NT2/D1 (cell line): ENCODE measurements at places on chromosomes 1 and 21.

- DNase-seq, result no peak
These were observed 13.7 kb upstream of the IGFN1 start for GRCh38 chr1:201176940-201177339.

- DNase-seq, result no peak
These were observed 52.6 kb upstream of the JUN start for GRCh38 chr1:58836408-58836807.

DNA sequence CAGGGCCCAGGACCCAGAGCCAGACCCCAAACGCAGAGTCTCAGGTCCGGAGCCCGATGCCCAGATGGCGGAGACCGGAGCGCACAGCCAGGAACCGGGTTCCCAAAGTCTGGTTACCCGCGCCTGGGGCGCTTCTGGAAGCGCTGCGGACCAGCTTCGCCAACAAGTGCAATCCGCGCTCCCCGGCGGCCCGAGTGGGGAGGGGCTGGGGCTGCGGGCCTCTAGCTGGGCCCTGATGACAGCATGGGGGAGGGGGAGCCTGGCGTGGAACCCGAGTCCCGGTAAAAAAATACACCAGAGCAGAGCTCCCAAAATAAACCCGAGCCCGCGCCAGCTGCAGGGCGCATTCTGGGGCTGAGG, 494 bp downstream of the NT5C1A start:
- DNase-seq, result no peak

DNA sequence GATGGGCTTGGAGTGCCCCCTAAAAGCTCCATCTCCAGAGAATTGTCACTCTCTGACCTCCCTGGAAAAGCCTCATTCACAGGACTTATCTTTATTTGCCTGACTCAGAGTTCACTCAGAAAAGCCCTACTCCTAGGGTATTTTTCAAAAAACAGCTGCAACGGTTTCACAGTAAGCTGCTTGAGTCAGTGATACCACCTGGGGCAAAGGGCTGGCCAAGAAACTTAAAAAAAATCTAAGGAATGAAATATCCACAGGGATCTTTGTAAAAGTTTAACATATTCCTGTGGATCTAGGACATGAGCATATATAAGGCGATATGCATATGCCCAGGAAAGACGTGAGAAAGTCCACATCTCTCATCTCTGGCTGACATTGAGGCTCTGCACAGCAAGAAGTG, 33.8 kb upstream of the TSPAN2 start:
- DNase-seq, result no peak

- DNase-seq, result no peak
These were observed 52.2 kb downstream of the RERE start for GRCh38 chr1:8765198-8765597.

DNA sequence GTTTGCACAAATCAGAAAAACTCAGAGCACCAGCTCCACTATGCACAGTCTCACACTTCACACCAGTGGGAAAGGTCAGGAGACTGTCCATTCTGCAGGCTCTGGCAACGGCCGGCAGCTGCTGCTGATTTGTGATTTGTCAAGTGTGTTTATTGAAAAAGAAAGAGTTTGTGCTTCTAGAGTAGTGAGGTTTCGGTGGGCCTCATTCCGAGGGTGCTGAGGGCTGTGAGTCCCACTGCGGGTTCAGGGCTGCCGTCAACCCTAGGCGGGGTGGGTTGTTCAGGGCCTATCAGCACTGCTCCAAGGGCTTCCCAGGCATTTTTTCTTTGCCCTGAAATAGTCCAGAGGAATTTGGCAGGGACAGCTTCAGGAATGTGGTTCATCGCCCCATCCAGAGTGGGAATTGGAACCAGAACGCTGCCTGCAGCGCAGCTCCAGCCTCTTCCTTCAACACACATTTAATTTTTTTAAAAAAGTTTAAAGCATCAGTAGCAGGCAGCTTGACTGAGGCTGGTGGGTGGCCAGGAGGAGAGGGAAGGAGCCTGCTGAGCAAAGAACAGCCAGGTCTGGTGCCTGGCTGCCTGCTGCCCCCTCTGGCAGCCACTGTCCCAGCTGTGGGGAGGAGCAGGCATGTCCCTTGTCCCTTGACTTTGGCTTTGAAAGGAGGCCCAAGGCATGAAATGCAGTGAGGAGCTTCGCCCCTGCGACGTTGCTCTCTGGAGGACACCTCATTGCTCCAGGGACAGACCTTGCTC, 19.7 kb downstream of the STUM start:
- no peak for DNase-seq

DNA sequence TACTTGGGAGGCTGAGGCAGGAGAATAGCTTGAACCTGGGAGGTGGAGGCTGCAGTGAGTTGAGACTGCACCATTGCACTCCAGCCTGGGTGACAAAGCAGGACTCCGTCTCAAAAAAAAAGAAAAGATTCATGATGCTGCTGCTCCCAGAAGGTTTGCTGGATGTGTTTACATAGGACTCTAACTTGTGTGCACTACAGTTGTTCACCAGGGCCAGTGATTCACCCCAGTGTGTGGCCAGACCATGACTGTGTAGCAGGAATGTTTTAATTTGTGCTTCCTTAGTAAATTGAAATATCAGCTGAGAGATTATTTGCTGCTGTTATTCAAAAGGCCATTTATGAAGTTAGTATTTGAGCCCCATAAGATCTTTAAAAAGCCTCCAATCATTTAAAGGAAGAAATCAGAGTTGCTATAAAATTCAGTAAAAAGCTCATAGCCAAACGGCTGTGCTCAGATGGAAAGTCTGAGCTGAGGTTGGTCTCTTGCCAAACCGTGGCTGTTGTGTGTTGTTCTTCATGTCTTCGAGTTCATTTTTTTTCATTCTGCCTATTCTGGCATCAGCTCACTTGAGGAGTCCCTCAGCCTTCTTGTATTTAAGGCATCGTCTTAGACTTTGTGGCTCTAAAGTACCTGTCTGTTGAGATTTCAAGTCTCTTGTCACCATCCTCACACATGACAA, 18.1 kb upstream of the PGD start:
- no peak for DNase-seq

GRCh38 chr21:38496224-38496623, 2.1 kb downstream of the ERG start:
- no peak for DNase-seq

DNA sequence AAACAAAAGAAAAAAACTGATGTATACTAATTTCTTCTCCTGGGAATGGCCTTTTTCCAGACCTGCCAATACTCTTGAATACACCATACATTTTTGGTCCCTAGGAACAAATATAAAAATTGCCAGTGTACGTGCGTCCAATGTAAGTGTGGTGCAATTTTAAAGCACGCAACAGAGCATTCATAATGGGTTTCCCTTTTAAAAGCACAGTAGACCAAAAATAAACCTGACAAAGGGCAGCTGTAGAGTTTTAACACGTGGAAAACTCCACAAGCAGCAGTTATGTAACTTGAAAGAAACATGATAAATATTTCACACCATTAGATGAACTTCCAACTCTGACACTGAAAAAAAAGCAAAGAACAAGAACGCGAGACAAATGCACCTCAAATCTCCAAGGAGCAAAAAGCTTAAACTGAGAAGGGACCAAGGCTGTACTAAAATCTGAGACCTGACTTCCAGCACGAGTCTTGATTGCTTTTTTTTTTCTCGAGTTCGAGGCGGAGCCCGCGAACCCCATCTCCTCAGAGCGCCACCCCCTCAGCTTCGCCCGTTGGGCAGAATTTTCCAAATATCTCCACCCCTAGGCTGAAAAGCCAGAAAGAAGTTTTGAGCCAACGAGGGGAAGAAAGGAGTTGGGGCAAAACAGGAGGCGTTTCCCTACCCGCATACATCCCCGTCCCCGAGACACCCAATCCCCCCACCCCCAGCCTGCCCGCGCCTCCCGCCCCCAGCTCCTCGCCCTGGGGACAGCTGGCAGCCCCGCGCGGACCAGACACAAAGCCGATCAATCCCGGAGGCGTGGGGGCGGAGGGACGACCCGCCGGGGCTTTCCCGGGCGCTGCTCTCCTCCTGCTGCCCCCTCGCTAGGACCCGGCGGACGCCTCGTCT, at the start of gene JAM2:
TSS of gene JAM2 (plus strand) at position 599 of the 891 bp plus-strand sequence. CDS start 564 bp downstream, outside the sequence.
- DNase-seq, result no peak

- DNase-seq, result no peak
These were observed 416.6 kb downstream of the RWDD3 start for GRCh38 chr1:95650631-95651030.

DNA sequence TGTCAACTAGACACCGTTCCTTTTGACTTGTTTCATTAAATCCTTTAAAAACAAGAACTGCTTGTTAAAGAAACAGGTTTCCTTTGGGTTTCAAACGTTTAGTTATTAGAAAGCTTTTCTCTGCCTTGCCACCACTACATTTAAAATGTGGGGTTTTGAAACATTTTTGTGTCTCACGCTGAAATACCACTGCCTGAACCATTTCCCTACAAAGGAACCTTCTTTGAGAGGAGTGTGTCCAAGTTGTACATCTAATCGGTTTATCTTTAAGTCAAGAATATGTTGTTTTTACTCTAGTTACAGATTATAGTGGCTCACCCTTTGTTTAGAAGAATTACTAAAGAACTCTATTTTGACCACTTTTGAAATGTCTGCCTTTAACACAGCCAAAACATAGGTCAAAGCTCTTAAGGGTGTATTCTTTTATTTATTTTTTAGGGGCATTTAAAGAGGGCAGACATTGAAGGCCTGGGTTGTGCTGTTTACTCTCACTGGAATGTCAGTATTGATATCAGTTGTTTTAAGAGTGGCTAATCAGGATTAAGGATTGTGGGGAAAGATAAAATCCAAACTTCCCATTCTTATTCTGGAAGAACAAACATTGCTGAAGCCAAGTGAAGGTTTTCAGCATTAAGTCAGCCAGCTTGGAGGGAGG, 143.4 kb downstream of the GALNT2 start:
- no peak for DNase-seq

- DNase-seq, result no peak
These were observed 87.8 kb downstream of the PTPN14 start for GRCh38 chr1:214463596-214463995.

- no peak for DNase-seq
These were observed 11.0 kb downstream of the BECN2 start for GRCh38 chr1:241968611-241969010.

DNA sequence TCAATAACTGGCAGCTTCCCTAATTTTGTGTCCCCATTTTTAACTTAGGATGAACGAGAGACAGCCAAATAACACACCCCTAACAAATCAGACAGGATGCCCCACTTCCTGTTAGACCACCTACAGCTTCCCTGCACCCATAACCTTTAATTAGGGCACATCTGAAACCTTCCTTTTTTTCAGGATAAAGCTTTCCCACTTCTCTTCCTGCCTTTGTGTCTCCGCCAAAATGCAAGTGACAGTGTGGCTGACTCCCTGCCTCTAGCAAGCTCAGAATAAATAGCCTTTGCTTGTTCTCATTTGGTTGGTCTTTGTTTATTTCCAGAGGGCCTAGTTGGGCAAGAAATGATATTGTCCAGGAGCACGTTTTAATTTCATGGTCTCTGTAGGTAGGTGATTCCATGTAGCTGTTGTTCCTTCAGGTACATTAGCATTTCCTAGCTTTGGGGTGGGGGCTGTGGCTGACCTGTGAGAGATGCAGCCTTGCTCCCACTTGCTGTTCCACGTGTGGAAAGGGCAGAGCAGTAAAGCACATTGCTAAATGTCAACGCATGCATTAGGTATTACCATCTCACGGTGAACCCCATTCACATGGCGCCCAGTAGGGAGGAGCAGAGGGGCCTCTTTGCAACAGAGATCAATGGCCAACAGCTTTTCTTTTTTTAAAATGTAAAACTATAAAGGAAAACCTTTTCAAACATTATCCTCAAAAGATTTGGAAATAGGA, 154.9 kb downstream of the ST6GALNAC3 start:
- no peak for DNase-seq

GRCh38 chr1:193241132-193241827, 54.9 kb upstream of the B3GALT2 start:
- no peak for DNase-seq

- DNase-seq, result no peak
These were observed 53.6 kb upstream of the NEXN start for GRCh38 chr1:77834771-77835334.
